Caudate nucleus (tissue), 63 donors: ENCODE measurements at places on chromosomes 1 and 21.

DNA sequence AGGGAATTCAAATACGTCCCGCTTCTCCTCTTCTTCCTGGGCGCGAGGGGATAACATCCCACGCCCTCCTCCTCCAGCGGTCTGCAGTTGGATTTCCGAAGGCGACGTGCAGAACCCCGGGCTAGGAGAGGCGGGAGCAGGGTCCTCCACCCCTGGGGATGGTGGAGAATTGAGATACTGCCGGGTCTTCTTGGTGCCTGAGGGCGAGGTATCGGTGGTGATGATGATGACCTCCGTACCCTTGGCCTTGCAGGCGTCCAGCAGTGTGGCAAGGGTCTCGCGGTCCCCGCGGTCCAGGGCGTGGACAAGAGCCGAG is 3.2 kb upstream of the LIX1L start:
- DNase-seq, result no peak

- no peak for DNase-seq
Observed at GRCh38 chr1:26582836-26583460, 53.4 kb downstream of the RPS6KA1 start.

GRCh38 chr1:99004861-99005442 is at the start of gene PLPPR5:
Gene PLPPR5 (minus strand): TSS chr1:99004861. CDS start chr1:99004671, 190 bp downstream.
- no peak for DNase-seq

GRCh38 chr1:166354406-166354805 is 187.6 kb upstream of the FAM78B start:
- no peak for DNase-seq

DNA sequence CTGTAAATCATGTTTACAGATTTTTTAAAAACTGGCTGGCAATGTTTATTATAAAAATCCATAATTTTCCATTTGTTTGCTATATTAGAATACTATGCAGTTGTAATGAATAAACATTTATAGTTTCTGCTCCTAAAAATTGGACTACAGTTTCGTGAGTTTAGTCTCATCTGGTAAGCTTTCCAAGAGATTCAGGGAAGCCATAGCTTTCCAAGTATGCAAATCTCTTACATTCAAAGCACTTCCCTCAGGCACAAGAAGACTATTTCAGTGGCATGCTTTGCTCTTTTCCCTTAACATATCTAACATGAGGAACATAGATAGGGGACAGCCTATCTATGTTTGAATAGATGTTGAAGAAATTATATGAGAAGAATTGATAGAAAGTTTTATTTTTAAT is 77.2 kb downstream of the ADGRL2 start:
- no peak for DNase-seq

DNA sequence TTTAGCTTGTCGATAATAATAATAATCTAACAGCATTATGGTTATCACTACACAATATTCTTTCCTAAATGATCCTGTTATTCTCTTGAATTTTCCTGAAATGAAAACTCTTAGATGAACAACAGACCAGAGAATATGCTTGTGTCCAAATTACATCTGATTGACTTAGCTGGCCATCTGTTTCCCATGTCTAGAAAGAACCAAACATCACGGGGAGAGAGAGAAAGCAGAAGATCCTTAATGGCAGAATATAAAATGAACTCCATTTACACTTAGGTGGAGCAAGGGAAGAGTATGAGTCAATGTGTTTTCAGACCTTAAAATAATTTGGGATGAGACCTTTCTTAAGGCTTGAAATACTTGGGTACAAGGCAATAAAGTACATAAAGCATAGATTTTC is 162.2 kb downstream of the DSCAM start:
- no peak for DNase-seq

- DNase-seq, result no peak
Observed at GRCh38 chr1:35112668-35113067, 33.5 kb downstream of the ZMYM1 start.

DNA sequence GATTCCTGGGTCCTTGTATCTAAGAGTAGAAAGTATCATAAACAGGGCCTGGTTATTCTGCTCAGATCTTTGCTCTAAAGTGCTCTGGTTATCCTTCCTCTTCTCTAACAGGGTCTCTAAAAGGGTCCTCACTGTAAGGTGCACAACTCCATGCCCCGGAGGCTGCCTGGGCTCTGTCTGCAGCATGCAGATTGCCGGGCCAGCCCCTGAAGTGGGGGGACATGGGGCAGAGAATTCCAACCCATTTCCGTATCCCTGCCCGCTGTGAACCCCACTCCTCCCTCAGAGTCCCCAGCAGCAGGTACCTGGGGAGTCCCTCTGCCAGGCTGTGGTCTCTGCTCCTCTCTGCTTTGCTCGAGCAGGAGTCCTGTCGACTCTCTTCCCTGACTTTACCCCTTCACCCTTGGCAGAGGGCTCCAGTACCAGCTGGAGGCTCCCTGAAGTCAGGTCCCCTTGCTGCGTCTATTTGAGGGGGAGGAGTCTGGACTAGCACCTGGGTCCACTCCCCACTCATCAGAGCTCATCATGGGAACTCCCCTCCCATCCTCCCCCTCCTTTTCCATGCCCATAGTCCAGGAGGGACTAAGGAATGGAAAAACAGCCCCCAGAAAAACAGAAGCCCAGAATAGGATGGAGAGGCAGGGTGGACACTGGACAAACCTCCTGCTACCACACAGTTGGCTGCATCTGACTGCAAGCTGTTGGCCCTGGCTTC is 12.1 kb downstream of the BLACAT1 start:
- DNase-seq, result no peak

GRCh38 chr1:209513226-209513625 is 70.3 kb upstream of the CAMK1G start:
- DNase-seq, result no peak

- no peak for DNase-seq
Observed at GRCh38 chr1:87295445-87296110, 33.1 kb upstream of the LMO4 start.

DNA sequence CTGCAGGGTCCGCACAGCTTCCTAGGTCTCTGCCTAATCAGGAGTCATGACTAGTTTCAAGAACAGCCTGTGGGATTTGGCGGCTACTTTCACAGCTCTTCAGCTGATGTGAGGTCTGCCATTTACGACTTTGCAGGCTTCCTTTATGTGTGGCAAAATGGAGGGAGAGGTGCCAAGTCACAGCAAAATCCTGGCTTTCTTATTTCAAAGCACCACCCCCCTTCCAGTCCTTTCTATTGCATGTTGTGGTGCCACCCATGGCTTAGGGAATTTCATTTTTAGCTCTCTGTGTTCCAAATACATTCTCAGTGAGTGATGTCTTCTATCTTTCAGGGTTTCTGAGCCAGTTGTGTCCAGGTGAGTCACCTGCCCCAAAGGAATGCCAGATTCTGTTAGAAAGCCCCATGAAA is 75.1 kb upstream of the WLS start:
- no peak for DNase-seq

GRCh38 chr21:45042664-45043161 is 31.7 kb upstream of the ADARB1 start:
- DNase-seq, result no peak

GRCh38 chr1:201009962-201010645 is 13.4 kb downstream of the KIF21B start:
- DNase-seq, result no peak

DNA sequence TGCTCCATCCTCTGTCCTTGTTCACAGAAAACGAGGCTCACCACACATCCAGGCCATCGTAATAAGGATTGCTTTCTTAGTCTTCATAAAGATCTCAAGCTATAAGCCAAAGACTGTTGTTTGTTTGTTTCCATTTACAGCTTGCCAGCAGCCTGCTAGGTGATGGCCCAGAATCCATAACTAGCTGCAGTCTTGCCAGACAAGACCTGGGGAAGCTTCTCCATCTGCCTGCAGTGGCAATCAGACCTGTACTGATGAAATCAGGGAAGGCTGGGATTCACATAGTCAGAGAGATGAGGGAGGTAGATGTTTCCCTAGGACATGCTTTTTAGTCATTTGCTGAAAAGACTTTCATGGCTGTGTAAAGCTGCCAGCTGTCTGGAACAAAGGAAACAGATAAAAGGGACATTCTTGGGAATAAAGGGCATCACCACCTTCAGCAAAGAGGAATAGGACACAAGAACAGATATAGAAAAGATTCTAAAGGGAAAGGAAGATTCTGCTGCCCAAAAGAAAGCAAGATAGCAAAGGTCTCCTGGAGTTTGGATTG is 51.0 kb downstream of the MT1HL1 start:
- DNase-seq, result no peak

DNA sequence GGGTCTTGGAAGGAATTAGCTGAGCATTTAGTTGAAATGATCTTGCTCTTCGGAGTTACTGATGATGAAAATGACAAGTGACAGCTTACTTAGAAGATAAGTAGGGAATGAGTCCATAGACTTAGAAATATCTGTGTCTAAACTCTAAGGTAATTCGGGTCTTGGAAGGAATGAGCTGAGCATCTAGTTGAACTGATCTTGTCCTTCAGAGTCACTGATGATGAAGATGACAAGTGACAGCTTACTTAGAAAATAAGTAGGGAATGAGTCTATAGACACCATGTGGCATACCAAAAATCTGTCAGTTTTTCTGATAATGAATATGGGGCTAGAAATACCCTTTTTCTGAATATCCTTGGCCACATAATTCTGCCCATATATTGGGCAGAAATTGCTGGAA is 14.7 kb downstream of the CTTNBP2NL start:
- DNase-seq, result no peak

- DNase-seq, result no peak
Observed at GRCh38 chr21:34559089-34559631, 47.1 kb upstream of the KCNE1 start.

GRCh38 chr1:80961464-80962190 is 839.1 kb upstream of the ADGRL2 start:
- DNase-seq, result no peak

DNA sequence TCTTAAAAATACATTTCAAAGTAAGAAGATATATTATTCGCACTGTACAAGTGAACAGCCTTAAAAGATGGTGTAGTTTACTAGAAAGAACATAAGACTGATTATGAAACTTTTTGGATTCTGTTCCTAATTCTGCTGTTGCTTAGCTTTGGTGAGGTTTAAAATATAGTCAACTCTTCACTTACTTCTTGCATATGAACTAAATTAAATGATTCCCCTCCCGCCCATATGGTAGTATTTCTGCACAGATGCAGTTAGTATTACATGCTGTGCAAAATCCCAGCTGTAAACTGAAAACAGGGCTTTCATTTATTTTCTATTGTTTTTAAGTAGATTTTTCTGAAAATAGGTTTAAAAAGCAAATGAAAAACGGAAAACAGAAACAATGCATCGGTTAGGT is 345.4 kb upstream of the NCAM2 start:
- no peak for DNase-seq

DNA sequence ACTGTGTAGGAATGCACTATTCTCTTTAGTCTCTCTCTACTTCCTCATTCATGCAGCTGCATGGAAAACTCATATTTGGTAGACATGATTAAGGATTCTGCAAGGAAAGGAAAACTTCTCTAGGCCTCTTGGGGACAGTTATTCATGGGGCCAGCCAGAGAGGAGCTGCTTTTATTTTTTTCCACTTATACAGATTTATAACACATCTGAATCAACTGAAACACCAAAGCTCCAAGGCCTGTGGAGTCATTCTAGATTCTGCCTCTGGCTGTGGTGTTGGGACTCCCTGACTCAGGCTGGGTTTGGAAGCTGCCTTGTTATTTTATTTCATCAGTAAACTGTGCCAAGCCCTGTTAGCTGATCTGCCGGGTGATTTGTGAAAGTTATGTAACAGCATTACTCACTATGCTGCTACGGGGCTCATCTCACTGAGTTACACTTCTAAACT is 83.9 kb upstream of the EDEM3 start:
- DNase-seq, result peak; percentile 67

DNA sequence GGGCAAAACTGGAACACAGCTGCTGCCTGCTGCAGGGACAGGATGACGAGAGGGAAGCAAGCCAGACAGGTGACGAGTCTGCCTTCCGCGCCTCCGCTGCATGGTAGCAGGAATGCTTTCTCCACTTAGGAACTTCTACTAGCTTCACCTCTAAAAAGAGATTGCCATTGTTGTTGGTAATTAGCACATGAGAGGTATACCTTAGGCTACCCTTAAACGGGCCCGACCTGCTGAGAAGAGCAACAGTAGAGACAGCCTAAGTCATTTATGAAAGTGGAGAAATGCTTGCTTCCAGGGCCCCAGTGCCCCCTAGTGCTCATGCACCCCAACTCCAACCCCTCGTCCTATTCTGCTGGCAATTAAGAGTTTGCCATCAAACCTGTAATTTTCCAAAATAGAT is 96.9 kb upstream of the AKT3 start:
- DNase-seq, result no peak

GRCh38 chr1:42940851-42941639 is 17.6 kb downstream of the SLC2A1 start:
- no peak for DNase-seq

- DNase-seq, result no peak
Observed at GRCh38 chr21:16028142-16028541, 298.4 kb downstream of the USP25 start.

GRCh38 chr1:161420763-161421455 is 53.2 kb upstream of the CFAP126 start:
- DNase-seq, result no peak

DNA sequence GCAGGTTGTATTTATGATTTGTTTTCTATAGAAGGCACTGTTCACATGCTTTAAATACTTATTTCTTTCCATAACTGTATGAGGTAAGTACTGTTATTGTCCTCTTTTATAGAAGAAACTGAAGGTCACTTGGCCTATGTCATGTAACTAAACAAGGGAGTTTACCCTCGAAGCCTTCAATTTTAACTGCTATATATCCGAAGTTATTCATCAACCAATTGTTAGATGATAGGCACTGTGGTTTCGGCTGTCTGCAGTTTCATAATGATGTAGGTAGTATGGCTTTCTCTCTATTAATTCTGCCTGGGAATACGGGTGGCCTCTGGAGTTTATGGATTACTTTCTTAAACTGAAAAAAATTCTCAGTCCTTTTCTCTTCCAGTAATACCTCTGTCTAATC is 413.3 kb upstream of the ADGRL2 start:
- DNase-seq, result no peak

DNA sequence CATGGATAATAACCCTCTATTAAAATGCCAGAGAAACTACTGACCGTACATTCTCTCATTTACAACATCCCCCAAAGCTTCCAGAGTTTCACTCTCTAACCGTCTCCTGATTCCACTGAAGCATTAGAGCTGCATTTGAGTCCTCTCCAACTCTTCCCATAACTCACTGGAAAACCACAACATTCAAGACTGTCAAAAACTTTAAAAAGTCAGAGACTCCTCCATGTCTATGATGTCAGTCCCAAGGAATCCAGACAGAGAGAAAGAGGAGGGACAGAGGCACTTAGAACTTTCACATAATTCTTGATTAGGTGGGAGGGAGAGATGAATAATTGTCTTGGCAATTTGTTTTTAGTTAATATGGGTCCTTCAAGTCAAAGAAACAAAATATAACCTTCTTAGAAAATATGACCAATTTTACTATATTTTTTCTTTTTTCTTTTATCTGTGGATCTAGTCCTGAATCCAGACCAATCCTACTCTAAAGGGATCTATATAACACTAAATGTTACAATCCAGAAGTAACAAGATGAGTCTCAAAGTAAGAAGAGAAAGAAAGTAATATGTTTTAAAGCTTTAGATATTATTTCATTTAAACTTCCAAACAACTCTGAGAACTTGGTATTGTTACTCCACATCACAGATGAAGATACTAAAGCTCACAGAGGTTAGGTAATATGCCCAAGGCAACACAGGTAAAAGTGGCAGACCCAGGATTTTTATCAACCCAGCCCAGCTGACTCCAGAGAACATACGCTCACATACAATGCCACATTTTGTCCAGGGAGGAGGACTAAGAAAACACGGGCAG is 23.8 kb downstream of the OTUD7B start:
- DNase-seq, result no peak

- DNase-seq, result no peak
Observed at GRCh38 chr1:56626546-56626945, 18.6 kb upstream of the PRKAA2 start.

- DNase-seq, result no peak
Observed at GRCh38 chr21:41475714-41476420, 32.1 kb downstream of the TMPRSS2 start.
